NCI-H1048 (cell line): ENCODE measurements at places on chromosomes 6 and 20.

DNA sequence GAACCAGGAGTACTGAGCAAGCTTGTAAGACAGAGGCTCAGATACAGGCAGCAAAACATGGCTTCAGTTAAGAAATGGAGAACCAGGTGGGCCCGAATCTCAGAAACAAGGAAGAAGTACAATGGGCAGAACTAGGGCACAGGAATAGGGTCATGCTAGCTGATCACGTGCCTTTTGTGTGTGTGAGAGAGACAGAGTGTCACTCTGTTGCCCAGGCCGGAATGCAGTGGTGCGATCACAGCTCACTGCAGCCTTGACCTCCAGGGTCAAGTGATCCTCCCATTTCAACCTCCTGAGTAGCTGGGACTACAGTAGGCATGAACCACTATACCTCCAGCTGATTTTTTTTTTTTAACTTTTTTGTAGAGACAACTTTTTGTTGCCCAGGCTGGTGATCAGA, 257.8 kb downstream of the UST start:
- DNase-seq: no peak

- no peak for DNase-seq
These were observed 498.3 kb upstream of the SULF2 start for GRCh38 chr20:48283470-48284110.

- no peak for DNase-seq
These were observed 25.8 kb downstream of the PRL start for GRCh38 chr6:22271081-22271480.

- no peak for DNase-seq
These were observed 157.0 kb downstream of the SOBP start for GRCh38 chr6:107646776-107647438.

GRCh38 chr6:167564416-167565250, 239.7 kb downstream of the TTLL2 start:
- DNase-seq: no peak

GRCh38 chr6:159904497-159904911, 13.7 kb downstream of the MAS1 start:
- no peak for DNase-seq

DNA sequence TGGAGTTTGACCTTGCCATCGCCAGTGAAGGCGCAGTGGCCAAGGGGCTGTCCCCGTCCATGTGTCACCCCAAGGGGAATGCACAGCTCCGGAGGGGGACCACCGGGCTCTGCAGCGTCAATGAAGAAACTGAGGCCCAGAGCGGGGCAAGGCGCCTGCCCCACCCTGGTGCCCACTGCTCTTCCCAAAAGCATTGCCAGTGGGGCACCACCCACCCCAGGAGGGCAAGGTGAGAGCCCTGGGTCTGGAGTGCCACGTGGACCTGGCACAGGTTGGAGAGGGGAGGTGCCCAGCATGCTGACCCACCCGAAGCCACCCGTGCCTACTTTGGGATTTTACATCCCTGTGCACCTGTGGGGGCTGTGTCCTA, 8.3 kb downstream of the NTSR1 start:
- no peak for DNase-seq

GRCh38 chr6:109920911-109921310, 57.2 kb upstream of the GPR6 start:
- no peak for DNase-seq

DNA sequence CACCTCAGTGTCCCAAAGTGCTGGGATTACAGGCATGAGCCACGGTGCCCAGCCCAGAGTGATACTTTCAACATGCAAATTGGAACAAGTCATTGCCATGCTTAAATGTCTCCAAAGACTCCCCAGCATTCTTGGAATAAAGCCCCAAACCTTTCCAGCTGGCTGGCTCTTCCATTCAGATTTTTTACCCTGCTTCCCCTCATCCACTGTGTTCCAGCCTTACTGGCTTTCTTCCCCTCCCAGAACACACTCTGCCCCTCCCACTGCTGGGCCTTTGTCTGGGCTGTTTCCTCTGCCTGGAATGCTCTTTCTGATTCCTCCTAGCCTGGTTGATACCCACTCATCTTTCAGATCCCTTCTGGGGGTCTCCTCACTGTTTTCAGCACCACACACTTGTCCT, 40.1 kb upstream of the NNAT start:
- no peak for DNase-seq
